ENCODE measurements at places on chromosomes 7 and 10.
A peak's percentile ranks its signal among the peaks of the same experiment; 100 is the strongest.

DNA sequence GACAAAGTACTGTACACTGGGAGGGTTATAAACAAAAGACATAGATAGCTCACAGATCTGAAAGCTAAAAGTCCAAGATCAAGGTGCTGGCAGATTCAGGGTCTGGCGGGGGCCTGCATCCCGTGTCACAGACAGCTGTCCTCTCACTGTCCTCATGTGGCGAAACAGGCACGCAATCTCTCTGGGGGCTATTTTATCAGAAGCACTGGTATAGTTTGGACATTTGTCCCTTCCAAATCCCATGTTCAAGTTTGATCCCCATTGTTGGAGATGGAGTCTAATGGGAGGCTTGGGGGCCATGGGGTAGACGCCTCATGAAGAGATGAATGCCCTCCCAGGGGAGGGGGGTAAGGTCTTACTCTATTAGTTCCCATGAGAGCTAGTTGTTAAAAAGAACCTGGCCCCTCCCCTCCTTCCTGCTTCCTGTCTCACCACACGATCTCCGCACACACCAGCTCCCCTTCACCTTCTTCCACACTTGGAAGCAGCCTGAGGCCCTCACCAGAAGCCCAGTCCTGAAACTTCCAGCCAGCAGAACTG lies 72.5 kb upstream of the UCN3 start:
- H3K27me3 ChIP-seq: peaks cover under 1% of the 10 kb centered on the region
- H3K36me3 ChIP-seq: no peaks in the 10 kb centered on the region
- H3K4me1 ChIP-seq: peaks cover 19% of the 10 kb centered on the region
- peak overlapping the region; percentile 66 for H3K27ac ChIP-seq
- no peak overlapping the region for H3K4me3 ChIP-seq
- DNase-seq: no peak

DNA sequence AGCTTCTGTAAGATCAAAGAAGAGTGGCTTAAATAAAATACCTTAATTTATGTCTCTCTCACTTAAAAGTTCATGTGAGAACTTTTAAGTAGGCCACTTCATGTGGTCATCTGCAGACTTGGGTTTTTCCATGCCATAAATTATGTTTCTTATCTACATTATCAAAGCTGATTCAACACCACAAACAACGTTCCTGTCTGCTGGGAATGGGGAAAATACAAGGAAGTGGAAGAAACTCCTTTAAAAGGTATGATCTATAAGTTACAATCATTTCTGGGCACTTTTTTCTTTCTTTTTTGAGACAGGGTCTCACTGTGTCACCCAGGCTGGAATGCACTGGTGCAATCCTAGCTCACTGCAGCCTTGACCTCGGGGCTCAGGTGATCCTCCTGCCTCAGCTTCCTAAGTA lies 16.9 kb upstream of the OTUD1 start:
- H3K4me3 ChIP-seq: no peak overlapping the region
- no peaks in the 10 kb centered on the region for H3K36me3 ChIP-seq
- no peak for DNase-seq
- H3K27ac ChIP-seq: no peak overlapping the region
- peaks cover 22% of the 10 kb centered on the region for H3K27me3 ChIP-seq

DNA sequence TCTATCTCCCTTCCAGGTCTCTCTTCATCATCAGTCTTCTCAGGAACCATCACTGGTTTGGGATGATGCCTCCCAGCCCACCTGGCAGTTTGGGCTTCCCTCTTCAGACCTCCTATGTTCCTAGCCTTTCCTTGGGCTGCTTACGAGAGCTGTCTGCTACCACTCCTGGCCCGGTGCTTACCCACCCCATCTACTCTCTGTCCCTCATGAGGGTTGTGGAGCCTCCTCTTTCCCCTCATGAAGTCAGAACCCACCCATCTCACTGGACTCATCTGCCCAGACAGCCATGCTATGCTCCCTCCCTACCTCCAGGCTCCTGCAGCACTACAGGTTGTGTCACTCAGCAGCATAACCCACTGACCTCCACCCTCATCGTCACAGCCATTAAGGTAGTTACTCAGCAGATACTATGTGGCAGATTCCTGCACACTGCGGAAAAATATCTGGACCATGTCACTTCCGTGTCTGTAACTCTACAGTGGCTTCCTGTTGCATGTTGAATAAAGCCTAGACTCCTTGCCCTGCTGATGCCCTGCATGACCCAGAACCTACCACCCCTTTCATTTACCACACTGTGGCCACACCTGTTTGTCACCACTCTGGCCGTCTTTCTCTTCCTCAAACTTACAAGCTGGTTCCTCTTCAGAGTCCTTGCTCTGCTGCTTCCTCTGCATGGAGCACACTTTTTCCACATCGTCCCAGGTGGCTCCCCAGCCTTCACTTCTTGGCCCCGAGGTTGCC lies 2.0 kb downstream of the DBNL start:
- H3K36me3 ChIP-seq: peaks cover 9% of the 10 kb centered on the region
- H3K27me3 ChIP-seq: no peaks in the 10 kb centered on the region
- no peak for DNase-seq
- peak overlapping the region; percentile 35 for H3K27ac ChIP-seq

DNA sequence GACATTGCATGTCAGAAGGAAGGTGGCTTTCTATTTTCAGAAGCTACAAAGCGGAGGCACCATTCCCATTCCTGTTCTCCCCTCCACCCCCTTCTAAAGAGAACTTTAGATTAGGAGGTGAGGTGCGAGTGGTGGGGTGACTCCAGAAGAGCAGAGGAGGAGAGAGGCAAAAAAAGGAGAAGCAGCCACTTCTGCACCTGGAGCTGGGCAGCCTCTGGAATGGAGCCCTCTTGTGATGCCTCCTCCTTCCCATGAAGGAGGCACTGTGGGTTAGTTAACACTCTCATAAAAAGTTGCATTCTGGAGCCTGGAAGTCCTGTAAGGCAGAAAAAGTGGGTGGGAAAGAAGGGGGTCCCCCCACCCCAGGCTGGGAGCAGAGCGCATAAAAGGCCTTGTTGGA lies 4.8 kb downstream of the PTF1A start:
- H3K4me3 ChIP-seq: no peak overlapping the region
- peaks cover 62% of the 10 kb centered on the region for H3K27me3 ChIP-seq
- DNase-seq: no peak
- H3K27ac ChIP-seq: no peak overlapping the region
- peaks cover 2% of the 10 kb centered on the region for H3K4me1 ChIP-seq

- H3K36me3 ChIP-seq: peaks cover 21% of the 10 kb centered on the region
- no peaks in the 10 kb centered on the region for H3K27me3 ChIP-seq
- H3K4me1 ChIP-seq: peaks cover 33% of the 10 kb centered on the region
- no peak for DNase-seq
- H3K4me3 ChIP-seq: no peak overlapping the region
Measured at GRCh38 chr7:22819476-22819875, 3.2 kb downstream of the TOMM7 start.

DNA sequence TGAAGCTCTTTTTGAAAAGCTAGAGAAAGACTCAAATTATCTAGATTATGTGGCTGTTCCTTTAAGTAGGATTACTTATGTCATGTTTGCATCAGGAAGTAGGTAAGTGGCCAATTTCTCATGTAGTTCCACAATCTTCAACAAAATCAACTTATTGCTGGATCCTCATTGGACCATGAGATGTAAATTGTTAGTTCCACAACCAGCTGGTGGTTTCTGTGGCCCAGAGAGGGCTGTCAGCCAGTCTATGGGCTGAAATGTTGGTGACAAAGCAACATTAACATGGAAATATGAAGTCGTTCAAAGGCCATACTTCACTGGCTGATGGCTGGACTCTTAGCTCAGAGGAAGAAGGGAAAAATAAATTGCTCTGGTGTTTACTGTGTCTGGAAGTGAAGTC lies 157.9 kb downstream of the PLXDC2 start:
- H3K27ac ChIP-seq: no peak overlapping the region
- H3K4me1 ChIP-seq: peaks cover under 1% of the 10 kb centered on the region
- peaks cover 2% of the 10 kb centered on the region for H3K27me3 ChIP-seq
- DNase-seq: no peak

DNA sequence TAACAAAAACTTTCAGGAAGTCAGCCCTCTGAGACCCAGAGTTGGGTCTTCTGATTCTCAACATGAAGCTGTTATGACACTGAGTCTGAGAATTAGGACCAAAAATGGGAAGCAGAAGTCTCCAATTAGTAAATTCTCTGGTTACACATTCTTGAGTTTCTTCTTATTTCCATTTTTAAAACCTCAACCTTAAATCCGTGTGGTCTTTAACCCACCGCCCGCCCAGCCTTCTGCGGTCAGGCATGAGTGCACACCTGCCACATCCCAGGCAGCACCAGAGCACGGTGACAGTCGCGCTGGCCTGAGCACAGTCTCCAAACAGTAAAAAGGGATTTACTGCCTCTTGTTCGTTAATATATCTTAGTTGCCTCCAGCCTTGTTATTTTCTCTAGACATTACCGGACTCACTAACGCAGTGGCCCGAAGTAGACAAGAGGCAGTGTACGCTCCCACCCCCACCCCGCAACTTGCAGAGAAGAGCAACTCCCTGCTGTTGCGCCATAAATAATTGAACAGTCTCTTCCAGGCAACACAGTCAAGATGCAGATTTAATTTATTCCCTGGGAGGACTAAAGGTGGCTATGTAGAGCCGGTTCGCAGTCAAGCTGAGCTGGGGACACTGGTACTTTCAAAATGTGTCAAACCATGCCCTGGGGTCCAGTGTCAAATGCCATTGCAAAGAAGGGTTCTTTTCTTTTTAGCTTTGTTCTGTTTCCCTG lies 147.0 kb upstream of the CELF2 start:
- peak overlapping the region; percentile 98 for H3K27ac ChIP-seq
- no peak for DNase-seq
- no peaks in the 10 kb centered on the region for H3K27me3 ChIP-seq
- H3K36me3 ChIP-seq: no peaks in the 10 kb centered on the region

DNA sequence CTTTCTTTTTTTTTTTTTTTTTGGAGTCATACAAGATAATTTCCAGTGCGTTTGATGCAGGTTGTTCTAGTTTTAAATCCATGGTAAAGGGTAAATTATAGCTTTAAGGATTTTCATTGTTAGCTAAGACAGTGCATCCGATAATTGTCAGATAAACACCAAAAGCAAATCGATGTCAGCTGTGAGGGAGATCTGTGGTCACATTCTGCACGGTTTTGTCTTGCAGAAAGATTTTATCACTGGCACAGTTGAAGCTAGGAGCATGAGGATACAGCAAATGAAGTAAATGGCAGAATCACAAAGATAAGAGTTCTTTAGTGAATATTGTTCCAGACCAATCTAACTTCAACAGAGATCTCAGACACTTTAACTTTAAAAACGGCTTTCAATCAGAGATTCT lies 648.8 kb upstream of the COBL start:
- H3K36me3 ChIP-seq: no peaks in the 10 kb centered on the region
- H3K4me3 ChIP-seq: no peak overlapping the region
- no peaks in the 10 kb centered on the region for H3K27me3 ChIP-seq
- no peaks in the 10 kb centered on the region for H3K4me1 ChIP-seq
- H3K27ac ChIP-seq: no peak overlapping the region

- H3K27ac ChIP-seq: no peak overlapping the region
- H3K4me3 ChIP-seq: no peak overlapping the region
- DNase-seq: no peak
- H3K27me3 ChIP-seq: no peaks in the 10 kb centered on the region
Measured at GRCh38 chr10:112637901-112638300, 190.9 kb downstream of the VTI1A start.

DNA sequence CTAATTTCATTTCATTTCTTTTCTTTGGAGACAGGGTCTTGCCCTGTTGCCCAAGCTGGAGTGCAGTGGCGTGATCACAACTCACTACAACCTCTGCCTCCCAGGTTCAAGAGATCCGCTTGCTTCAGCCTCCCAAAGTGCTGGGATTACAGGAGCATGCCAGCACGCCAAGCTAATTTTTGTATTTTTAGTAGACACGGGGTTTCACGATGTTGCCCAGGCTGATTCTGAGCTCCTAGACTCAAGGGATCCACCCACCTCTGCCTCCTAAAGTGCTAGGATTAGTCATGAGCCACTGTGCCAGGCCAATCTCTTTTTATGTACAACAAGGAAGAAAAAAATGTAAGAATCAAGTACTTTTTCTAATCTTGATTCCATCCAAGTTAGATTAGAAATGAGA lies 10.7 kb upstream of the KMT2E start:
- H3K36me3 ChIP-seq: peaks cover 5% of the 10 kb centered on the region
- peaks cover 86% of the 10 kb centered on the region for H3K4me1 ChIP-seq
- peak overlapping the region; percentile 84 for H3K27ac ChIP-seq

DNA sequence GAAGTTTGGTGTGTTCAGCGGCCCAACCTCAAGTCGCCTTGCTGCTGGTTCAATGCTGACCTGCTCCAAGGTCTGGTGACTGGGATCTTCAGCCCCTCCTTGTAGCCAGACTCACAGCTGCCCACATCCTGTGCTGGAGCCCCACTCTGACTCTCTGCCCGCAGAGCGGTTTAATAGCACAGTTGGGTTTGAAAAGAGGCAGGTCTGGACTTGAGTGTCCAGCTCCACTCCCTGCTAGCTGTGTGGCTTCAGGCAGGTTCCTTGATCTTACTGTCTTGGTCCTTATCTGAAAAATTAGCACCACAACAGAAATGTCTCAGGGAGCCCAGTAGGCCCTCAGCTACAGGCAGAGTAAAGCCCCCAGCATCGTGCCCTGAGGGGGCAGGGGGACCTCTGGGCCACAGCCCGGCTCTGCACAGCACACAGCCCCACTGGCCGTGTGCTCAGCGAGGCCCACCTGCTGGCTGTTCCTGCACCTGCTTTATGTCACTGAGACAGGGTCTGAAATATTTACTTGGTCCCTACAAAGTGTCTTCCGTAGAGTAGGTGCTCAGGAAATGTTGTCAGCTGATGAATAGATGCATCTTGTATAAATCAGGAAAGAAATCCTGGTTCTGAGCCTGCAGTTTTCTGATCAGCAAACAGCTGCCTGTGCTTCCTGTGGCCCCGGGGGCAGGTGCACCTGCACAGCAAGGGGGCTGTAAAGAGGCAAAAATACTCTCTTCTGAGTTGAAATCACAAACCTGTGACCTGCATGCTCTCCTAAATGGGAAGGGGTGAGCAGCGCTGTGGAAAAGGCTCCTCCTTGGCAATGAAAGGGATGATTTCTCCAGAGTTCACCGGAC lies 155.5 kb downstream of the SVIL start:
- no peak overlapping the region for H3K27ac ChIP-seq
- no peak overlapping the region for H3K4me3 ChIP-seq
- H3K27me3 ChIP-seq: no peaks in the 10 kb centered on the region
- peaks cover 16% of the 10 kb centered on the region for H3K4me1 ChIP-seq
- peak; percentile 62 for DNase-seq
- H3K36me3 ChIP-seq: peaks cover 46% of the 10 kb centered on the region

GRCh38 chr7:25795824-25796235 lies 356.2 kb upstream of the NFE2L3 start:
- H3K27ac ChIP-seq: peak overlapping the region; percentile 92
- no peaks in the 10 kb centered on the region for H3K27me3 ChIP-seq
- no peak overlapping the region for H3K4me3 ChIP-seq
- DNase-seq: no peak
- peaks cover 27% of the 10 kb centered on the region for H3K4me1 ChIP-seq
- peaks cover 16% of the 10 kb centered on the region for H3K36me3 ChIP-seq

DNA sequence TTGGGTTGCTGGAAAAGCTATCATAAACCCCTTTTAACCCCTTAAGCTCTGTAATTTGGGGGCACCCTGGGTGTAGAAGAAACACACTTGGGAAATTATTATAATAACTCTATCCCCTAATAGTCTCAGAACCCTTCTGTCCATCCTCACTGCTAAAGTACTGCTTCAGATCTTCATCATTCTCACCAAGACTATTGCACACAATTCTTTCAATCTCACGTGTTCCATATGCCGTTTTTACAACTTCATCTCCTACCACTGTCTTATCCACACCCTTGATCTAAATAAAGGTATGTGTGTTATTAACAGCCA lies 15.8 kb downstream of the ANKRD22 start:
- peaks cover 8% of the 10 kb centered on the region for H3K4me1 ChIP-seq
- no peak overlapping the region for H3K4me3 ChIP-seq
- H3K36me3 ChIP-seq: no peaks in the 10 kb centered on the region
- DNase-seq: no peak

- H3K4me1 ChIP-seq: peaks cover 41% of the 10 kb centered on the region
- no peak overlapping the region for H3K27ac ChIP-seq
- no peak for DNase-seq
Measured at GRCh38 chr10:86673216-86673826, 5.0 kb downstream of the LDB3 start.
